Adrenal gland (tissue), 19 donors: ENCODE measurements at places on chromosomes 12 and 14. TPM values are rescaled to one million over a fixed set of nuclear protein-coding genes. Genes with fewer than 3 reads are reported as not detected.

DNA sequence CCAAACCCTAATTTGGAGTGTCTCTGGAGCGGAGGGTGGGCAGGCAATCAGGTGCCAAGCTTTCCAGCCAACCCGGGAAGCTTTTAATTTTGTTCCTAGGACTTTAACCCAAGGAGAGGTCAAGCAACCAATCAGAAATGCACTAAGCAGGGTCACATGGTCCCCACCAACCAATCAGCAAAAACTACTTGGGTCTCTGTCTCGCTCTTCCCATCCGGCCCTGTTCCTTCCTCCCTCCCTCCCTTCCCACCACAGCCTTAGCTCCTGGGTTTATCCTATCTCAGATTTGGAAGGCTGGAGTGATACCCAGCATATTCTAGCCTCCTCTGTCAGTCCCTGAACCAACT lies 7.3 kb downstream of the HOXC5 start:
- peak; percentile 24 for DNase-seq

The DPF3 gene
- polyA plus RNA-seq = 2.8 TPM

The GPD1 gene
- 2.1 TPM for polyA plus RNA-seq

The CLEC2A gene
- not detected for polyA plus RNA-seq
